Glomerular endothelial cell (primary cell): ENCODE measurements at places on chromosomes 1 and 21. TPM values are rescaled to one million over a fixed set of nuclear protein-coding genes. Genes with fewer than 3 reads are reported as not detected.

MAP1LC3C gene
- 0.92 TPM in 1 of 2 replicates, not detected in the other for total RNA-seq

HSD3B2 gene
- total RNA-seq = not detected in 2 replicates

TEDDM1 gene
- total RNA-seq = not detected in 2 replicates

NR1I3 gene
- not detected in 2 replicates for total RNA-seq

TTC34 gene
- total RNA-seq = 0.10 and 0.18 TPM in 2 replicates

CPT2 gene
- 14.1 and 14.8 TPM in 2 replicates for total RNA-seq

HLX gene
- total RNA-seq = 27.3 and 30.4 TPM in 2 replicates

BPNT1 gene
- 23.1 and 29.3 TPM in 2 replicates for total RNA-seq

ST7L gene
- 13.5 and 16.3 TPM in 2 replicates for total RNA-seq

RNF115 gene
- total RNA-seq = 9.4 and 12.3 TPM in 2 replicates

LENEP gene
- total RNA-seq = not detected in 2 replicates

CLCA1 gene
- not detected in 2 replicates for total RNA-seq

MED8 gene
- 44.9 and 45.9 TPM in 2 replicates for total RNA-seq

GPX7 gene
- 19.5 and 36.8 TPM in 2 replicates for total RNA-seq

JAM2 gene
- 8.0 and 8.5 TPM in 2 replicates for total RNA-seq

EPHA8 gene
- total RNA-seq = not detected in 2 replicates

CHIA gene
- not detected in 2 replicates for total RNA-seq

HCRTR1 gene
- 0.58 and 1.3 TPM in 2 replicates for total RNA-seq

KPRP gene
- total RNA-seq = not detected in 2 replicates

MINDY1 gene
- total RNA-seq = 12.5 and 17.9 TPM in 2 replicates

LCE2A gene
- not detected in 2 replicates for total RNA-seq

AVPR1B gene
- not detected in 2 replicates for total RNA-seq

TRIM45 gene
- total RNA-seq = 0.82 and 3.0 TPM in 2 replicates

IGSF9 gene
- total RNA-seq = 0.05 and 0.06 TPM in 2 replicates

SELE gene
- 5.7 and 52.6 TPM in 2 replicates for total RNA-seq
